Myocyte (in vitro differentiated cells): ENCODE measurements at places on chromosomes 4 and X.

GRCh38 chr4:13750594-13750993 lies 123.1 kb upstream of the BOD1L1 start:
- peak; percentile 3 for DNase-seq

- no peak for DNase-seq
Measured at GRCh38 chr4:10333942-10334341, 123.3 kb downstream of the ZNF518B start.

DNA sequence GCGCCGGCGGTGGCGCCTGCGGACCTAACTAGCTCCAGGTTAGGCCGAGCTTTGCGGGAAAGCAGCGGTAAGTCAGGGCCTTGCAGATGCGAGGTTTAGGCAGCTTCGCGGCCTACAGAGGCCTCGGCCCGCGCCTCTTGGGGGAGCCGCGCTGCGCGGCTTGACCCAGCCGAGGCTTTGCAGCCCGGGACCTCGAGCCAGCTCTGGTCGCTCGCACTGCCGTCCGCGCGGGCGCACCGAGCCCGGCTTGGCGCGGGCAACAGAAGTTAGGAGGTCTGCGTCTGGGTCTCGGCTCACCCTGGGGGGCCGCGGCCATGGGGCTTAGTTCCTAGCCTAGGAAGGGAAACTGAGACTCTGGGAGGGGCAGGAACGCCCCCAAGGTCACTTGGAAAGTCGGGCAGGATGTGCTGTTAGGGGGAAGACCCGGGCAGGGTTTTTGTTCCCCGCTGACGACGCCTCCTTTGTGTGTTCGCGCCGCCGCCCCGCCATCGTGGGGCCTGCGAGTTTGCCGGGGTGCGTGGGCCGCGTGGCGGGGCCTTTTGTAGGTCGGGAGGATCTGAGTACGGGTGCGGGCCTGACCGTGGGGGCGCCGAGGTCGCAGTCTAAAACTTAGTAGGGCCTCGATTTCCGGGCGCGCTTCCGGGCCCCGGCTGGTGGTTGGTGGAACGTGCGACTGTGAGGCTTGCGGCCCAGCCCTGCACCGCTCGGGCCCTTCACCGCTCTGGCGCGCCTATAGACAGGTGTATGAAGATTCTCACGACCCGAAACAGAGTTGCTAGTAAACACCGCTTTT lies 482 bp downstream of the RNF4 start:
- peak; percentile 32 for DNase-seq

- peak; percentile 13 for DNase-seq
Measured at GRCh38 chrX:19225909-19226308, 103.6 kb upstream of the ADGRG2 start.

- DNase-seq: no peak
Measured at GRCh38 chr4:157751631-157752030, 421.2 kb downstream of the GASK1B start.

DNA sequence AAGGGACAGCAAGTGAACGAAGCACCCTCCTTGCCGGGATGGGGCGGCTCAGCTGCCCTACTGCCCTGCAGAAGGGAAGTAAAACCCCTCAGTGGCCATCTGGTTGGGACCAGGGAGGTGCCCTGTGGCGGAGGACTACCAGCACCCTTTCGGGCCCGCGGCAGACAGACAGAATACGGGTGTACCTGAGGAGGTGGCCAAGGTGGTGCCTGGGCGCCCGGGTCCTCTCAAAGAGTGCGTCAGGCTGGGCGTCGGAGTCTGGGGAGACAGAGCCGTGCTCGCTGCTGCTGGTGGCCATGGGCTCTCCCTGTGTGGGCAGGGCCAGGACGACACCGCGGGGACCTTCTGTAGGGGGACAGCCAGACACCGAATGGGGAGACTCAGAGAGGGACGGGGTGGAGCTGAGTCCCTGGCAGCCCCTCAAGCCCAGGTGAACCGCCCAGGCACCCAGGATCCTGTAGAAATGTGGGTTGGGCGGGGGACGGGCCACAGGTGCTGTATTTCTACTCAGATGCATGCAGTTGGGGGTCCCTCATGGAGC lies 29.7 kb downstream of the PDHA1 start:
- DNase-seq: no peak

GRCh38 chr4:8023696-8024033 lies 84.0 kb upstream of the AFAP1 start:
- DNase-seq: no peak

DNA sequence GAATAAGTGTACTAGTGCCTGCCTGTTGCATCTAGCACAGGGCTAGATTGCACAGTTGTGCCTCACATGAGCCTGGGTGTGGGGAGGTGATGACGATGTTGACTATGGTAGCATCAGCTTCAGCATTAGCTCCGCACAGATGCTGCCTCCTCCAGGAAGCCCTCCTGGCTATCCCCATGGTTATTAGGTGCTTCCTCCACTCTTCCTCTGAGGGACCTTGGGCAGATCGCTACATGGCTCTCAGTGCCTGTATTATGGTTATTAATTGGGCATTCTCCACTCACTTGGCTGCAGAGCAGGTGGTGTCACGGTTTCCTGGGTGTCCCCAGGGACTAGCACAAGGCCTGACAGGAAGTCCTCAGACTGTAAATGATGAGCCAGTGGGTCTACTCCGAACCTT lies 325.6 kb downstream of the ARHGAP10 start:
- no peak for DNase-seq

DNA sequence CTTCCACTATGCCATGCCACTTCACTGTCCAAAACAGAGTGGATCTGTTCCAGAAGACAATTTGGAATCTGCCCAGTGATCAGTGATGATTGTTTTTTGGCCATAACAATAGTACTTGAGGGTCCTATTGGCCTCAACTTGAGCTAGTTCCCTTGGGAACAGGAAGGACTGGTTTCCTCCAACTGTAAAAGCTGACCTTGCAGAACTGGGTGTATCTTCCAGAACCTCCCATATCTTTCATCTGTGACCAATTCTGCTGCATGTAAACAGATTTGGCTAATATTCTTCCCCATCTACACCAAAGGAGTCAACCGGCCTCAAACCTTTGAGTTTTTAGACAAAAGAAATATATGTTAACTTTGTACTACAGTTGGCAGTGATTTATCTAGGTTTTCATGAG lies 165.1 kb upstream of the TRPC5 start:
- no peak for DNase-seq

GRCh38 chrX:150692831-150693724 lies at the start of gene MTMR1:
Gene MTMR1, plus strand, starts transcription at chrX:150693396. Its CDS starts 135 bp downstream, at chrX:150693531.
- DNase-seq: peak; percentile 28

- no peak for DNase-seq
Measured at GRCh38 chrX:82757614-82758013, 750.5 kb upstream of the POU3F4 start.

- no peak for DNase-seq
Measured at GRCh38 chrX:39464253-39464652, 633.5 kb downstream of the BCOR start.

GRCh38 chr4:108466936-108467902 lies 153.2 kb upstream of the RPL34 start:
- peak; percentile 85 for DNase-seq

GRCh38 chr4:113083346-113083745 lies 33.9 kb downstream of the ANK2 start:
- DNase-seq: no peak

- peak; percentile 61 for DNase-seq
Measured at GRCh38 chrX:9847071-9847470, 60.8 kb downstream of the SHROOM2 start.

GRCh38 chr4:71260544-71260943 lies 78.3 kb upstream of the SLC4A4 start:
- no peak for DNase-seq

- no peak for DNase-seq
Measured at GRCh38 chr4:187550256-187550950, 445.2 kb upstream of the ZFP42 start.

DNA sequence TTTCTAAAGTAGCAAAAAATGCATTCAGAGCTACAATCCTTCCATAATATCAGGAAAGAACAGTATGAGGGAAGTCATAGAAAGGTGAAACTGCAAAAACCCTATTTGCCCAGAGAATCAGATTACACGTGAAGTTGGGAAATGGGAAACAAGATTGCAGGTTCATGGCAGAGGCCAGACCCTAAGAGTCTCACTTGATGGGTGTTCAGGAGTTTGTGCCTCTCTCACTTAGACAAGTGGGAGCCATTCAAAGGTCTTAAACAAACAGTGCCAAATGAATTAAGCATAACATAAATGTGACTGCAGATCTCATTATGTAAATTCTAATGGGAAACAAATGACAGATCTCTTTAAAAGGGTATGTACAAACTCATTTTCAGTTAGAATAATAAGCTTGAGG lies 91.6 kb downstream of the ARAP2 start:
- DNase-seq: no peak

DNA sequence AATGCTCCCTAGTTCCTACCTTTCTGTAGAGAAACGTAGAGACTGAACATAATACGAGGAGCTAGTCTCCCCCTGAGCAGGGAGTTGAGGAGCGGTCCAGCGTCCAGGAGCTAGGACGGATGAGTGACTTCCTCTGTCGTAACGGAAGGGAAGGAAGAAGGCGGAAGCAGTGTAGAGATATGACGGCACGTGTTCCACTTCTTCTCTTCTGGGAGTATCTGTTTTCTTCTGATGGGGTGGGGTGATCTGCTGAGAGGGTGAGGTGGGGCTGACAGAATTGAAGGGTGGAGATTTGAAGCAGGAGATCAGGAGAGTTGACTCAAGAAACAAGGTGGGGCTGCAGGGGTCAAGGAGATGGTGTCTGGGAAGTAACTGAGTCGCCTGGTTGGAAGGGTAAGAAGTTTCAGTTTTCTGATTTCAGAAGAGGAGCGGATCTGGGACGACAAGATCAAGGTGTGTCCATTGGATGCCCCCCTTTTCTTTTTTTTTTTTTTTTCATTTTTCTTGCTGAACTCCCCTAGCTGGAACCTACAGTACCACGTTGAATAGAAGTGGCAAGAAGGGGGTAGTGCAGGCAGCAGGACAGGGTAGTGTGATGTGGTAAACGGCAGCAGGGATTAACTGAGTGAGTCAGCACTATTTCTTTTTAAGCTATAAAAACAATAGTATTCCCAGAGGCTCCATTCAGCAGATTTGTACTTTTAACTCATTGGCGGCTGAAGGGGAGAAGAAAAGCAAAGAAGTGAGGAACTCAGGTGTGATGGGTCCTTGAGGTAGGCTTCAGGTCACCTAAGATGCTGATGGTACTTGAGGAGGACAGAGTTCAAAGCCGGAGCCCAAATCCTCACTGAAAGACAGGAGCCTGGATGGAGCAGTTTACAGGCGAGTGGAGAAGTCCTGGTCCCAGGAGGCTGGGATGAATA lies 50.8 kb upstream of the SETD7 start:
- DNase-seq: peak; percentile 36

GRCh38 chrX:47749185-47749967 lies 87.3 kb upstream of the ZNF81 start:
- peak; percentile 98 for DNase-seq

DNA sequence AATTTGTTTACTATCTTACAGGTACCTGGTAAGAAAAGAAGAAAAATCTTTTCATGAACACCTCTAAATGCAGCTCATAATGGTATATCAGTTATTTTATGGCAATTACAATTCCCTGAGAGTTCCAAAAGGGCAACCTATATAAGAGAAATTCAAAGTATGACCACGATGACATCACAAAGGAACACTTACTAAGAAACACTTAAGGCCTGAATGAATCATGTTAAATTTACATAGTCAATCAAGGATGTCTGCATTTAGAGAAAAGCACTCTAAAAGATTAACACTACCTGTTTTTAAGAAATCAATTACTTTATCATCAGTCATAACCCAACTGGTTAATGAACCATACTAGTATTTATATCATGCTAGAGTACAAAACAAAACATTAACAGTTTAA lies 63.9 kb downstream of the LCORL start:
- DNase-seq: no peak

- no peak for DNase-seq
Measured at GRCh38 chrX:64205441-64205734, at the start of gene AMER1. Gene AMER1, minus strand, starts transcription at chrX:64205708. Its CDS starts 12,422 bp downstream, at chrX:64193286.

- DNase-seq: no peak
Measured at GRCh38 chrX:129992181-129992580, 9.7 kb downstream of the BCORL1 start.

- DNase-seq: no peak
Measured at GRCh38 chr4:1026115-1026514, 14.7 kb downstream of the FGFRL1 start.

- no peak for DNase-seq
Measured at GRCh38 chr4:7153711-7154110, 38.6 kb upstream of the SORCS2 start.

- no peak for DNase-seq
Measured at GRCh38 chr4:112485930-112486329, 30.1 kb downstream of the NEUROG2 start.

DNA sequence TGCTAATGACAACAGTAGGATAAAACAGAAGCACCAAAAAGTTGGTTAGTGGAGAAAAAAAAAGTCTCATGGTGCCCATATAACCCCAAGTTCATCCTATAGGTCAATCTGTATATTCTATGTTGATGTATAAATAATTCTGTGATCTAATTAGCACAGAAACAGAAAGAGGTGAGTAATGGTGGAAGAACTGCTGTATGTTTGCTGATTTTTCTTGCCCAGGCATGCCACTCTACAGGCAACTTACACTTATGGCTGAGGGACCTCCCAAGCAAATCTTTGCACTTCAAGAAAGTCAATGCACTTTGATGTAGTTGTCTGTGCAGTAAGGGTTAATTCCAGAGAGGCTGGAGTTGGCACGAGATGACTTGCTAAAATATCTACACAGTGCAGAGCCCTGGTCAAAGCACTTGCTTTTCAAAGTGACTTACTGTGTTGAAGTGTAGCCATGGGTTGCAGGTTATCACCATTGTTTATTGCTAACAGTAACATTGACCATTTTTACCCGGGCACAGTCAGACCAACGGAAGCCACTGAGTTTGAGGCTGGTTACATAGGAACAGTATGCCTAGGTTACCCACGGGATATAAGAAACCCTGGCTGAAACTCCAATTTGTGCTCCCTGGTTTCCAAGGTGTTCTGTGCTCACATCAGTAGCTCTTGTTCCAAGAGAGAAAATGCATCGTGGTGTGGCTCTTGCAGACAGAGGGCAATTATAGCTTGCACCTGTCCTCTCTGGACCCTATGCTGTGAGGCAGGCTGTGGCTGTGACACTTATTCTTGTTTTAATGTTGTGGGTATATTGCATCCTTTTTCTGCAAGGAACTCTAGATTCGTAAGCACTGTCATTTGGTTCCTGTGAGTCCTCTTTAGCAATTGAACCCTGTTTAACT lies 141.3 kb upstream of the FTHL17 start:
- DNase-seq: peak; percentile 41

DNA sequence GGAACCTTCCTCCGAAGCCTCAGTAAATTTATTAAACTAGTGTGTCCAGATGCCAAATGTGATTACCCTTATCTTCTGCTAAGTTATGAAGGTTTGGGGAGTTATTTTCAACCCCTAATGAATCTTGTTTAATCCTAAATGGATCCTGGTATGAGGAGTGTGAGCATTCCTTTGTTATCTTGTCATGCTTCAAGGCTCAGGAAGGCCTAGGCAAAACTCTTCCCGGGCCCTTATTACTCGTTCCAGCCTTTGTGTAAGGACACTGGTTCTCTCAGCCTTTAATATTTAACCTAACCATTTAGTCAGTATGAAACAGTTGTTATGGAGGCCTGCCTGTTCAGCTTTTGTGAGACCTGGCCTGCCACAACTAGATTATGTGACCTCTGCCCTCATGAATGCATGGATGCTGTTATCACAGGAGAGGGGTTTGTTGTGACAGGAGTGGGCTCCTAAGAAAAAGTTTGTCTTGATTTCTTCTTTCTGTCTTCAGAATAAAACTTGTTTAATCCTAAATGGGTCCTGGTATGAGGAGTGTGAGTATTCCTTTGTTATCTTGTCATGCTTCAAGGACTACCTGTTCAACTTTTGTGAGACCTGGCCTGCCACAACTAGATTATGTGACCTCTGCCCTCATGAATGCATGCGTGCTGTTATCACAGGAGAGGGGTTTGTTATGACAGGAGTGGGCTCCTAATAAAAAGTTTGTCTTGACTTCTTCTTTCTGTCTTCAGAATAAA lies 181.7 kb downstream of the SLC39A8 start:
- DNase-seq: no peak
